ENCODE measurements at places on chromosomes 7 and 10.

GRCh38 chr10:59838085-59838789 lies 68.1 kb downstream of the CCDC6 start:
- no peak for DNase-seq

GRCh38 chr7:94043299-94043698 lies 39.1 kb upstream of the BET1 start:
- DNase-seq, result no peak

- DNase-seq, result no peak
Measured at GRCh38 chr10:33674491-33674890, 340.0 kb upstream of the NRP1 start.

- no peak for DNase-seq
Measured at GRCh38 chr10:83880252-83880791, 259.0 kb upstream of the GHITM start.

GRCh38 chr7:35658606-35659201 lies 36.2 kb downstream of the HERPUD2 start:
- no peak for DNase-seq
